ENCODE measurements at places on chromosomes 7 and 10.

GRCh38 chr7:37718585-37718984, 35.0 kb downstream of the GPR141 start:
- DNase-seq = no peak

- no peak for DNase-seq
Observed at GRCh38 chr10:36114141-36114540, 472.0 kb upstream of the FZD8 start.

DNA sequence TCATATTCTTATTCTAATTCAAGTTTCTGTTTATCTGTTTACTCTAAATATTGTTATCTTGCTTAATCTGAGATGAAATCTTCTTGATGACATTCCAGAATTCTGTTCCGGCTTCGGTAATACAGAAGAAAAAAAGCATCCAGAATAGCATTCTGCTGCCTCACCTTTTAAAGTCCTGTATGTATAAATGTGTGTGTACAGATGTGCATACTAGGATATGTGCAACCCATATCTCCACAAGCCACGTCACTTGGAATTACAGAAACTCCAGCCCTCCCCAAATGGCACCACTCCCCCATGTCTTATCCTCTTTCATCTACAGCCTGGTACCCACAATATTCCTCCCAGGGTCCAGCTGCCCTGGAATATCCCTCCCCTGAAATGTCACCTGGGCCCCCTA, 27.9 kb upstream of the USP6NL start:
- no peak for DNase-seq

DNA sequence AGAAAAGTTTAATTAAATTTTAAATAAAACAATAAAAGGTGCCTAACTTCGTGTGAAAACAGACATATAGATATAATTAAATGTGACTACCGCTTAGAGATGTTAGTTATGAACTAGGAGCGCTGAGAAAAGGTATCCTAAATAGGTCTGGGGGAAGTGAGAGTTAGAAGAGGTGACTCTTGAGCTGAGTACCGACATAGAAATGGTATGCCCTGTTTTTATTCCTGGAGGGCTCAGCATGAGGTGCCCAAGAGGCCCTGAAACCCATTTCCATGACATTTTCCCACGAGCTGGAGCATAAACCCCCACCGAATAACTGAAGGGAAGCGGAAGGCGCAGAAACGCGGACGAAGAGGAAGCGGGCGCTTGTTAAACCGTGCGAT, 433 bp upstream of the STARD3NL start:
- no peak for DNase-seq

DNA sequence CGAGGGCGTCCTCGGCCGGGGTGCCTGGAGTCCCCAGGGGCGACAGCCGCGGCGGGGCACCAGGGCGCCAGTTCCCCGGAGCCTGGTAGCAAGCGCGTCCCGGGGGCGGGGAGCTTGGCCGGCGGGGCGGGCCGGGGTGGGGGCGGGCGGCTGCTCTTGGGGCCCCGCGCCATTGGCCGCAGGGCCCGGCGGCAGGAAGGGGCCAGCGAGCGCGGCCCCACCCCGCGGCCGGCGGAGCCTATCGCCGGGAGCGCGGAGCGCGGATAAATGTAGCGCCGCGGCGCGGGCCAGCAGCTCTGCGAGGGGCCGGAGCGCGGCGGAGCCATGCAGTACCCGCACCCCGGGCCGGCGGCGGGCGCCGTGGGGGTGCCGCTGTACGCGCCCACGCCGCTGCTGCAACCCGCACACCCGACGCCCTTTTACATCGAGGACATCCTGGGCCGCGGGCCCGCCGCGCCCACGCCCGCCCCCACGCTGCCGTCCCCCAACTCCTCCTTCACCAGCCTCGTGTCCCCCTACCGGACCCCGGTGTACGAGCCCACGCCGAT, at the start of gene HHEX:
Gene HHEX (plus strand): TSS at position 293 of the 548 bp plus-strand sequence. CDS start 32 bp downstream, at position 325.
- no peak for DNase-seq

- DNase-seq = no peak
Observed at GRCh38 chr7:27188386-27189294, 3.6 kb upstream of the HOXA11 start.

DNA sequence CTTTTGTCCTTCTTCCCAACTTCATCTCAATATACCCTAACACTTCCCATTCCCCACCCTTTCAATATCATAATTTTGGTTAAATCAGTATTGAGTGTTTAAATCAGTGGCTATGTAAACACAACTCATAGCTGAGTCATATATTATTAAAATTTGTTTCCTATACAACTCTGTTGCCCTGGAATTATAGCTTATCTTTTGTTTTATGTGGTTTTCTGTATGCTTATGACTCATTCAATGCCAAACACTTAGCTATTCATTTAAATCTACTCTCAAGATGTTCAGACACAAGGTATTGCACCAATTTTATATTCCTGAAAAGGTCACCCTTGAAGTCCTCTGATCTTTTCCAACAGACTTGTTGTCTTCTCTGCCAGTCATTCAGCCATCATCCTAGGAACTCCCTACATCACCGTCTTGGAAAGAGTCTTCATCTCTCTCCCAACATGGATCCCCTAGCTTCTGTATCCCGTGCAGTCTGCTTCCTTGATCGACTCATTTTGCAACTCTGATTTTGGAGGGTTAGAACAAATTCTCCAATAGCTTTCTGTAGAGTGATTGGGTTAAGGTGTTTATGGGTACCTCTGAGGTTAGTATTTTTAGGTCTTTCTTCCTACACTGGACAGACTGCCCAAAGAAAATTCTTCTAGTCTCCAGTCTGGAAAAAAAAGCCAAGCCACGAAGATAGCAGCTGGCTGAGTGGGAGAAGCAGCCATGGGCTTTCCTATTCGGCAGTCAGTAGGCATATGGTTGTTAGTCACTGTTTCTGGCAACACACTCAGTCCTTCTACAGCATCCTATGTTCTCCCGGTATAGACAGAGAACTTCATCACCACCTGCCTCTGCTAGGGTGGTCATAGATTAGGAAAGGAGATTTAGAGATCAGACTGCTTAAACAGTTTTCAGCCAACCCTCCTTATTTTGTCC, 102.1 kb downstream of the CRPPA start:
- DNase-seq = no peak

DNA sequence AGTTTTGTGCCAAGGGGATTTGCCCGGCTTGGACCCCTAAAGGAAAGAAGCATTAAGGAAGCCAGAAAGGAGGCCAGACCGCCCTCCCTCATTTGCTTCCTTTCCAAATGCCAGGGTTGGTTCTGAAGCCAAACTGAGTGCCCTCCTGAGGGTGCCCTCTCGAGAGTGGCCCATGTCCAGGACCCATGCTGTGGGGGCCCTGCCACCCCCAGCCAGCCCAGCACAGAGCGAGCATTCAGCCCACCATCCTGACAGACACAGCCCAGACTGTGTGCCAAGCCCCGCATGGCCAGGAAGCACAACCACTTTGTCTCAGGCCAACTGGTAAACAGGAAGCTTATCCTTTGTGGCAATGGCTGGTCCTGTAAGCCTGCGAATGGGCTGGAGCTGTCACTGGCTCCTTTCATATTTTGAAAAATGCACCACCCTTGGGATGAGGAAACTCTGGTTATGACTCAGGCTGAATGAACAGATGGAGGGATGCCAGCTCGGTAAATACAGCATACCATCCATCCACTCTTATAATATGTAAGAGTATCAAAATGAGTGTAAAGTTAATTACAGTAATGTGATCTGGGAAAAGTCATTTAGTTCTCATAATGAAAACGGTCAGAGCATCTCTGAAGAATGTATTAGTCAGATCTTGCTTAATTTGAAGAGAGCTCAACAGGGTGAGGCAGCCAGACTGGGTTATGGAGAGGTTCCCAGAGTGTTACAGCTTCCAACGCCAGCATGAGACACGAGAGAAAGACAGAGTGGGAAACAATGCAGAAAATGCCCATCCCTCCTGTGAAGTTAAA, 65.0 kb downstream of the STK17A start:
- DNase-seq = peak; percentile 71

- no peak for DNase-seq
Observed at GRCh38 chr7:27442455-27442854, 199.9 kb downstream of the EVX1 start.

DNA sequence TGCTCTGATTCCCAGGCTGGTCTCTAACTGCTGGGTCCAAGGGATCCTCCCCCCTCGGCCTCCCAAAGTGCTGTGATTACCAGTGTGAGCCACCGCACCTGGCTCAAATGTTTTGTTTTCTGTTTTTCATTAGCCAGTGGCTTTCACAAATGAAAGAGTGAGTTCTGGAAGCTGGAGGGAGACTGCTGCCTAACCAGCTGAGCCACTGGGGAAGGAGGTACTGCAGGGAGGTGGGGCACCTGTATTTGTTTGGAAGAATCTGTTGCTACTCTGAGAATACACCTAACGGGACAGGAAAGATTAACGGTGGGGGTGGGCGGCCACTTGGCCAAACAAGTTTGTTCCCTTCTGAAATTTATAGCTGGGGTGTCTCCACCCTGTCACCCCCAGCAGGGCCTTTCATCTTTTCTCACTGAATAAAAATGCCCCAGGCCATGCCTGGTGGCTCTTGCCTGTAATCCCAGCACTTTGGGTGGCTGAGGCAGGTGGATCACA, 4.7 kb downstream of the STOX1 start:
- no peak for DNase-seq

GRCh38 chr7:99235925-99236324, 28.0 kb upstream of the KPNA7 start:
- DNase-seq = no peak

DNA sequence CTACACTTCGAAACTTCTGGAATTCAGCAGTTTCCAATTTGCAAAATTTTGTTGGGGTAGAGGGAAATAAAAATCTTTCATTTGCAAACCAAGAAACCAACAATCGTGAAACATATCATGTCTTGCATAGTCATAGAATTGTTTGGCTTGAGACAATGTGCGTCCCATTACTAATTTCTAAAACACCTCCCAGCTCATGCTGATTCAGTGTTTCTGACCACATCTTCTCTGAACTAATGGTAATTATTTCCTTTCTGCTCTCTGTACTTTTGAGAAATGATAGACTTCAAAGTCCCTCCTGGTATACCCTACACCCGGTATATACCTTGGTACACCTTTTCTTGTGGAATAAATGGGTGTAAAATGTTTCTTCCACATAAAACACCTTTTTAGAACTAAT, 41.8 kb upstream of the TSPAN13 start:
- no peak for DNase-seq

DNA sequence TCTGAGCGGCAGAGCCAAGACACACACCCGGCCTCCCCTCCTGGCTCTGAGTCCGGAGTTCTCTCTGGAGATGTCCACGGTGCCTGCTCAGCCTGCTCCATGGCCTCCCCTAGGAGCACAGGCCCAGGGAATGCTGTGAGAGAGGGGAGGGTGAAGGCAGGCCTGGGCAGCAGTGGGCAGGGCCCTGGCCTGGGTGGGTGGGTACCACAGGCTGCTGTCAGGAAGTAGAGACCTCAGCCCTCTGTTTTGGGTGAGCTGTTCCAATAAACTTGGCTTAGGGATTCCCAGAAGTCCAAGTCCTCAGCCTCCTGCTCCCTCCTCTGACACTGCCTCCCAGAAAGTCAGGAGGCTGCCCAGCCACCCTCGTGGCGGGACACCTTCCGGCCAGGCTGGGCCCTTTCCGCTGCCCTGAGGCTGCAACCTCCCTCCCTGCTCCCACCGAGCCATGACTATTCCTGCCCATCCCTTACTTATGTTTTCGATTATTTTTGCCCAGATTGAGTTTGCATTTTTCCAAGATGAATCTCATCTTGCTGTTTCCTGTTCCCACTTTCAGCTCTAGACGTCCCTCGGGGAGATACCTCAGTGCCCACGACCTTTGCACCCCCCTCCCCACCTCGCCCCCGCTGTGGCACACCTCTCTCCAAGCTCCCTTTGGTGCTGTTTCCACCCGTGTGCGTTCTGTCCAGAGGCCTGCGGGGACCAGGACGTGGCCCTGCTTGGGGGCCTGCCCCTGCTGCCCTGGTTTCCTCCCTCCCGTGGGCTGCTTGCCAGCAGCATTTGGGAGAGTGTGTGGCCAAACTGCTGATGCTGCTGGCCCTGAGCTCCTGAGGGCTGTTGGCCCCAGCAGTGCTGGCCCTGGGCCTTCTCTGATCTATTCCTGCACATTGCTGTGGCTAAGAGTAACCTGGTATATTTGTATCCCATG, 5.8 kb upstream of the POLM start:
- DNase-seq = no peak

- no peak for DNase-seq
Observed at GRCh38 chr7:152399344-152399743, 36.5 kb downstream of the KMT2C start.

GRCh38 chr7:128145191-128145590, 95.9 kb upstream of the LEP start:
- no peak for DNase-seq

DNA sequence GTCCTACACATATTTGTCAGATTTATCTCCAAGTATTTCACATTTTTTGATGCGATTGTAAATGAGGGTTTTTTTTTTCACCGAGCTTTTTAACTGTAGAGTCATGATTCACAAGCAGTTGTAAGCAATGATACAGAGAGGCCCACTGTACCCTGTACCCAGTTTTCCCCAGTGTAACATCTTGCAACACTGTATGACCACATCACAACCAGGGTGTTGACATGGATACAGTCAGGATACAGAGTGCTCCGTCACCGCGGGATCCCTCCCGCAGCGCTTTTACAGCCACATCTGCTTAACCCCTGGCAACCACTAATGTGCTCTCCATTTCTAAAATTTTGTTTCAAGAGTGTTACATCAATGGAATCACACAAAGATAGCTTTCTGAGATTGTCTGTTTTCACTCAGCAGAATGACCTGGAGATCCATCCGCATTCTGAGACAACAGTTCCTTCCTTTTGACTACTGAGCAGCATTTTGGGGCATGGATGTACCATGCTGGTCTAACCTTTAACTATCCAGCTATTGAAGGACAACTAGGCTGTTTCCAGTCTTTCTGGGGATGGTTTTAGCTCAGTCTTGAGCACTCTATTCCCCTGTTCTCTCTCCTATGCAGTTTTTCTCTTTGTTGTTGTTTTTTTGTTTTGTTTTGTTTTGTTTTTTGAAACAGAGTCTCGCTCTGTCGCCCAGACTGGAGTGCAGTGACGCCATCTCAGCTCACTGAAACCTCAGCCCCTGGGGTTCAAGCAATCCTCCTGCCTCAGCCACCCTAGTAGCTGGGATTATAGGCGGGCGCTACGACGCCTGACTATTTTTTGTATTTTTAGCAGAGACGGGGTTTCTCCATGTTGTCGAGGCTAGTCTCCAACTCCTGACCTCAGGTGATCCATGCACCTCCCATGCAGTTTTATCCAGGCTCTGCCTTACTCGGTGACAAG, 25.9 kb downstream of the GPRIN2 start:
- no peak for DNase-seq

GRCh38 chr7:91634485-91635177, 245.9 kb downstream of the MTERF1 start:
- DNase-seq = no peak

GRCh38 chr7:14793151-14793550, 109.4 kb downstream of the DGKB start:
- DNase-seq = no peak

- no peak for DNase-seq
Observed at GRCh38 chr7:110940756-110941155, 150.2 kb upstream of the LRRN3 start.

GRCh38 chr10:103529539-103529938, 36.0 kb downstream of the NEURL1 start:
- no peak for DNase-seq

GRCh38 chr7:50727711-50728110, 55.0 kb downstream of the GRB10 start:
- no peak for DNase-seq

Measured in stimulated activated CD4-positive, alpha-beta T cell treated with anti-CD3 and anti-CD28 coated beads, Interleukin-4, amount 100 ng/mL, for 24 hours (primary cell).